ENCODE measurements at places on chromosomes 11 and 22.

- no peaks in the 10 kb centered on the region for H3K27me3 ChIP-seq
- no peak overlapping the region for H3K27ac ChIP-seq
- H3K36me3 ChIP-seq, result no peaks in the 10 kb centered on the region
- H3K4me3 ChIP-seq, result no peak overlapping the region
- no peak for DNase-seq
These were observed 802.0 kb downstream of the DLG2 start for GRCh38 chr11:84825106-84825660.

DNA sequence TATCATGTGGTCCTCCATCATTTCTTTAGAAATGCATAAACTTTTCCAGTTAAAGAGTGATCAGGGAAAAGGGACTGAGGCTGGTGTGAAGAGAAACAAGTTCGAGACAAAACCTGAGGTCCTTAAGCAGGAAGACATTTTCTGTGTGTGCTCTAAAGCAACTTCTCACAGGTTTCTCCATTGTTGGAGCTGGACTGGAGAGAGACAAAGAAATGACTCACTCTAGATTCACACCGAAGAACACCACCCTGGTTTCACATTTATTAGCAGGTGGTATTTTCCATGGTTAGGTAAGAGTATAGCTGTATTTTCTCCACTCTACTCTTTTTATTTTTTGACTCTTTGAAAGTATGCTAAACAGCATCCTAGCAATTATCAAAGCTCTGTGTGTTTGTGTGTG lies 736.4 kb downstream of the KCNA4 start:
- no peak for DNase-seq
- H3K27ac ChIP-seq, result no peak overlapping the region
- H3K36me3 ChIP-seq, result no peaks in the 10 kb centered on the region

GRCh38 chr22:31148953-31149627 lies 8.8 kb upstream of the PLA2G3 start:
- H3K27me3 ChIP-seq, result no peaks in the 10 kb centered on the region
- H3K27ac ChIP-seq, result no peak overlapping the region
- DNase-seq, result peak; percentile 83
- H3K4me1 ChIP-seq, result no peaks in the 10 kb centered on the region
- H3K4me3 ChIP-seq, result no peak overlapping the region

DNA sequence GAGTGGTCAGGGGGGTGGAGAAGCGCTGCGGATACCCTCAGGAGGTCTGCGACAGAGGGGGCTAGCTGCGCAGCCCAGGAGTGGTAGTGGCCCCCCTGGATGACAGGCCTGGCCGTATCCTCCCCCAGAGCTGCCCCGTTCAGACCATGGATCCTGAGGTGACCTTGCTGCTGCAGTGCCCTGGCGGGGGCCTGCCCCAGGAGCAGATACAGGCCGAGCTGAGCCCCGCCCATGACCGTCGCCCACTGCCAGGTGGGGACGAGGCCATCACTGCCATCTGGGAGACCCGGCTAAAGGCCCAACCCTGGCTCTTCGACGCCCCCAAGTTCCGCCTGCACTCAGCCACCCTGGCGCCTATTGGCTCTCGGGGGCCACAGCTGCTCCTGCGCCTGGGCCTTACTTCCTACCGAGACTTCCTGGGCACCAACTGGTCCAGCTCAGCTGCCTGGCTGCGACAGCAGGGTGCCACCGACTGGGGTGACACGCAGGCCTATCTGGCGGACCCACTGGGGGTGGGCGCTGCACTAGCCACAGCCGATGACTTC lies 505 bp downstream of the NUDT22 start:
- peak overlapping the region; percentile 87 for H3K27ac ChIP-seq
- H3K4me1 ChIP-seq, result peaks cover 57% of the 10 kb centered on the region
- H3K4me3 ChIP-seq, result peak overlapping the region; percentile 99
- H3K36me3 ChIP-seq, result no peaks in the 10 kb centered on the region

DNA sequence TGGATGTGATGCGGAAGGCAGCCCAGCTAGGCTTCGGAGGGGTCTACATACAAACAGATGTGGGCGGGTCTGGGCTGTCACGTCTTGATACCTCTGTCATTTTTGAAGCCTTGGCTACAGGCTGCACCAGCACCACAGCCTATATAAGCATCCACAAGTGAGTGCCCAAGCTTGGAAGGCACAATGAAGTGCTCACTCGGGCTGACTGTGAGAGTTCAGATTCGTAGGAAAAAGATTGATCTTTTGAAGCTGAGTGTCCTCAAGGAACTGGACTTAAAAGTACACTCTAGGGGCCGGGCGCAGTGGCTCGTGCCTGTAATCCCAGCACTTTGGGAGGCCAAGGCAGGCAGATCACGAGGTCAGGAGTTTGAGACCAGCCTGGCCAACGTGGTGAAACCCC lies 3.7 kb downstream of the ACAD8 start:
- H3K36me3 ChIP-seq, result no peaks in the 10 kb centered on the region
- no peak overlapping the region for H3K4me3 ChIP-seq
- no peaks in the 10 kb centered on the region for H3K27me3 ChIP-seq

GRCh38 chr11:124970925-124971324 lies 16.9 kb downstream of the CCDC15 start:
- H3K4me3 ChIP-seq, result no peak overlapping the region
- no peak overlapping the region for H3K27ac ChIP-seq
- DNase-seq, result no peak
- H3K4me1 ChIP-seq, result no peaks in the 10 kb centered on the region
- H3K27me3 ChIP-seq, result no peaks in the 10 kb centered on the region
- no peaks in the 10 kb centered on the region for H3K36me3 ChIP-seq

DNA sequence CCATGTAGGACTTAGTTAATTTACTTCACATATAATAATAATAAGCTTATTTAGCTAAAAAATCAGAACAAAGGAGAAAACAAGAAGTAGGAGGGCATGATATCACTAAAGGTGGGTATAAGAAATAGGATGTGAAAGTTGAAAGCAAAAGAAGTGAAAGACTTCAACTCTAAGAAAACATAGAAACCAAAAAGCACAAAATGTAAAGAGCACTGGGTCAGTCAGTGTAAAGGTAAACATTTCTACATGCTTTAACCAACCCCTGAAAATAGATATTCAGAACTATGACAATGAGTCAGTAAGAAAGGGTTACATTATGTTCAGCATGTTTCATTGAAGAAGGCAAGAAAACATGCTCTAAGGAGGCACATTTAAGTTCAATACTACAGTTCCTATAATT lies 298.8 kb downstream of the SWAP70 start:
- no peak overlapping the region for H3K27ac ChIP-seq
- DNase-seq, result no peak
- H3K27me3 ChIP-seq, result no peaks in the 10 kb centered on the region
- H3K36me3 ChIP-seq, result no peaks in the 10 kb centered on the region

- H3K36me3 ChIP-seq, result no peaks in the 10 kb centered on the region
- H3K4me3 ChIP-seq, result no peak overlapping the region
- H3K4me1 ChIP-seq, result no peaks in the 10 kb centered on the region
These were observed 423.0 kb downstream of the TENM4 start for GRCh38 chr11:79017811-79018210.

- no peak for DNase-seq
- no peaks in the 10 kb centered on the region for H3K27me3 ChIP-seq
- no peak overlapping the region for H3K4me3 ChIP-seq
- no peak overlapping the region for H3K27ac ChIP-seq
- no peaks in the 10 kb centered on the region for H3K4me1 ChIP-seq
These were observed 132.5 kb downstream of the CACNA1I start for GRCh38 chr22:39703091-39703490.

DNA sequence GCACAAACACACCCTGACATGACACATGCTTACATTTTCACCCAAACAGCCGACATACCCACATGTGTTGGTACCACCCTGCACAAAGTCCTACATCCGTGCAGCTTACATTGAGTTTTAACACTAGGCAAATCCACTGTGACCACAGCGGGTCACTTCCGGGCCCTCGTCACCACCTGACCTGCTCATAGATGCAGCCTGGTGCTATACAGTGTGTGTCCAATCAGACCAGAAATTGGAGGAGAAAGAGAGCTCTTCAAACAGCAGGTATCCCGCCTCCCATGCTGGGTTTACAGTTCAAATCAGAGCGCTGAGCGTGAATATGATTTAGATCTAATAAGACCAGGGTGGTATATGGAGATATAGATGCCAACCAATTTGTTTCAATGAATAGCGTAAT lies 35.4 kb downstream of the PHF21B start:
- H3K27me3 ChIP-seq, result no peaks in the 10 kb centered on the region
- no peak overlapping the region for H3K4me3 ChIP-seq
- no peaks in the 10 kb centered on the region for H3K4me1 ChIP-seq
- no peak overlapping the region for H3K27ac ChIP-seq

DNA sequence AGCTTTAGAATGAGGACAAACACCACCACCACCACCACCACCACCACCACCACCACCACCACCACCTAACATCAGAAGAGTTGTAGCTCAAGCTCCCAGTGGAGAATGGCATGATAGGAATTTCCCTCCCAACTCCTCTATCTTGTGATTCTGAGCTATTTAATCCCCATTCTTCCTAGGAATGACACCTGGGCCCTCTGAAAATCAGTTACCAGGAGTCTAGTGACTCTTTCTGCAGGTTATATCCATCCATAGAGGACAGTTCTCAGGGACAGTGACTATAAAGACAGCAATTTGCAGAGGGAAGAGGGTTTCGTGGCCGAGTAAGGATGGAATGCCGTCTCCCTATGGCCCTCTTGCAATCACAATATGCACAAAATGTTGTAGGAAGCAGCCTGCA lies 27.8 kb downstream of the MYH9 start:
- DNase-seq, result no peak
- H3K27ac ChIP-seq, result peak overlapping the region; percentile 72
- H3K4me3 ChIP-seq, result no peak overlapping the region
- H3K27me3 ChIP-seq, result no peaks in the 10 kb centered on the region

- H3K27ac ChIP-seq, result no peak overlapping the region
- no peak overlapping the region for H3K4me3 ChIP-seq
- no peaks in the 10 kb centered on the region for H3K27me3 ChIP-seq
- DNase-seq, result no peak
- H3K36me3 ChIP-seq, result peaks cover 4% of the 10 kb centered on the region
These were observed 2.6 kb downstream of the BET1L start for GRCh38 chr11:204587-205109.

DNA sequence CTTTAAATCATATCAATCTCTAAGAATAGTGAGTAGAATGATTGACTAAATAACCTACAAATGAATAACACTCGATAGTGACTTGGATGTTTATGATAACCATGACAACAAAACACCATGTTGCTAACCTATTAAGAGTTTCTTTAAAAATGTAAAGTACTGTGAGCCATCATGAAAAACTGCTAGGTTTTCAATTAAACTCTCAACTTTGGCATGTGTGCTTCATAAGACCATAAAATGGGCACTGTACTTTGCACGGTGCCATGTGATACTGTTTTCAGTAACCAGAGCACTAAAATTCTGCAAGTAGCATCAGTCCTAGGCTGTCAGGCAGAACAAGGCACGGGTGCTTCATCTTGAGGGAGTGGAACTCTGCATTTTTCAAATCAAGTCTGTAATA lies 96.2 kb upstream of the TRIM77 start:
- H3K27ac ChIP-seq, result no peak overlapping the region
- no peak for DNase-seq
- H3K36me3 ChIP-seq, result no peaks in the 10 kb centered on the region
- peaks cover 5% of the 10 kb centered on the region for H3K4me1 ChIP-seq
- H3K27me3 ChIP-seq, result no peaks in the 10 kb centered on the region

DNA sequence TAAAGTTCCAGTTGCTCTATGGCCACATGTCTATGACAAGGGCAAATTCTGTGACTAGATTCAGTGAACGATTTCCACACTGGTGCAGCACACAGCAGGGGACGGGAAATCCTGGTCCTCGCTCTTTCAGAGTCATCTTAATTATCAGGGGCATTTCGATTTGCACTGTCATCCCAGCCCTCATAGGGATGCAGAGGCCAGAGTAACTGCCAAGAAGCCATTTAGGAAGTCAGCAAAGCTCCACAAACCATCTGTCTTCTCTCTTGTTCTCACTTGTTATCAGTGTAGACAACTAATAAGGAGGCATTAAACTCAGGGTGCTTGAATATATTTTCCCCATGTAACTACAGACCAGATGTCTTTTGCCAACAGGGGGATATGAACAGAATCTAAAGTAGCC lies 151.7 kb downstream of the STK33 start:
- no peaks in the 10 kb centered on the region for H3K27me3 ChIP-seq
- H3K4me3 ChIP-seq, result no peak overlapping the region
- no peaks in the 10 kb centered on the region for H3K4me1 ChIP-seq
- no peak overlapping the region for H3K27ac ChIP-seq
- H3K36me3 ChIP-seq, result no peaks in the 10 kb centered on the region
- DNase-seq, result no peak

DNA sequence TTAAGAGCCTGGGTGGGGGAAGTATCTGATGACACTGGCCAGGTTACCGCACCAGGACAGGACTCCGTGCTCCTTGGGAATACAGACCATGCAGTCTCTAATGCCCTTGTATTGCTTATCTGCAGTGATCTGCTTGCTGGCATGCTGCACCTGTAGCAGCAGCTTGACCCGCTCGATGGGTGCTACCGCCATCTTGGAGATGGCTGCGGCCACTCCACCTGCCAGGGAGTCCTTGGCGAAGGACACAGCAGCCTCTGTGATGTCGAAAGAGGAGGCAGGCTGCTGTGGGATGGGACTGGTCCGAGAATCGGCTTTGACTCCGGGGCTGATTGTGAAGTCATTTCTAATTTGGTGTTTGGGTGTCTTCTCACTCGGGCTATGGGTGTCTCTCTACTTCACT lies 3.1 kb downstream of the WBP2NL start:
- H3K27me3 ChIP-seq, result no peaks in the 10 kb centered on the region
- DNase-seq, result no peak
- no peak overlapping the region for H3K27ac ChIP-seq
- no peaks in the 10 kb centered on the region for H3K36me3 ChIP-seq
- no peak overlapping the region for H3K4me3 ChIP-seq

DNA sequence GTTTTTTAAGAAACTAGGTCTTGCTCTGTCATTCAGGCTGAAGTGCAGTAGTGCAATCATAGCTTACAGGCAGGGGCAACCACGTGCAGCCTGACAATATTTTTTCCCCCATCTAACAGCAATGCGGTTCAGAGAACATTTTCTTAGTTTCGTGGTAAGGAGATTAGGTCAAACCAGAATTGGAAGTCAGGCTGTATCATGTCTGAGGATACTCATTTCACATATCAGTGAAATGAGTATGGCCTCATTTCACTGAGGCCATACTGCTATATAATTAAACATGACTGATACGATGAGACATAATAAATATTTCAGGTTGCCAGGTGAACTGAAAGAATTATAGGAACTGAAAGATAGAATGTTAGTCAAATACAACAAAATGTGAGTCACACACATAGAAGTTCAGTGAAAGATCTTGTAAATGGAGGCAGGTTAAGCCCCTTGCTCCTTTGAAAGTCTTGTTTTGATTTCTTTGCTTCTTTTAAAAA lies 32.5 kb upstream of the IZUMO1R start:
- H3K4me1 ChIP-seq, result no peaks in the 10 kb centered on the region
- H3K27me3 ChIP-seq, result no peaks in the 10 kb centered on the region
- no peak for DNase-seq
- no peak overlapping the region for H3K27ac ChIP-seq
- H3K4me3 ChIP-seq, result no peak overlapping the region

DNA sequence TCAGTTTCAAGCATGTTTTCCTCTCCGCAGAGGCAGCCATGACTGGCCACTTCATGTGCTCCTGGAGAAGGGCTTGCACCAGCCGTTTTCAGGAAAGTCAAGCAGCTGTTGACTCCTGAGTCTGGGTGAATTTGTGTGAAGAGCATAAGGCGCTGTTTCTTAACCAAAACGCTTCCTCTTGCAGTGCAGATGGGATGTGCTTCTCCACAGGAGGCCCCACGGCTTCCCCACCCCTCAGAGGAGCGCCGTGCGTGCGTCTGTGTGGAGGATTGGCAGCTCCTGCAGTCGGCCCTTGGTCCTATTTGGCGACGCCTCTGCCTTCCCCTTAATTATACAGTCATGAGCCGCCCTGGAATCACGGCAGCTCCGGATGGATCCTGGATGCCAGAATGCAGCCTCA lies 54.1 kb upstream of the B3GAT1 start:
- H3K27me3 ChIP-seq, result no peaks in the 10 kb centered on the region
- H3K4me1 ChIP-seq, result no peaks in the 10 kb centered on the region
- H3K27ac ChIP-seq, result no peak overlapping the region
- H3K4me3 ChIP-seq, result no peak overlapping the region
- no peaks in the 10 kb centered on the region for H3K36me3 ChIP-seq

Measured in Karpas-422 (cell line).